Endothelial cell (in vitro differentiated cells): ENCODE measurements at places on chromosomes 1 and 21. TPM values are rescaled to one million over a fixed set of nuclear protein-coding genes. Genes with fewer than 3 reads are reported as not detected.

The VWA1 gene
- 34.2 TPM for total RNA-seq

DNA sequence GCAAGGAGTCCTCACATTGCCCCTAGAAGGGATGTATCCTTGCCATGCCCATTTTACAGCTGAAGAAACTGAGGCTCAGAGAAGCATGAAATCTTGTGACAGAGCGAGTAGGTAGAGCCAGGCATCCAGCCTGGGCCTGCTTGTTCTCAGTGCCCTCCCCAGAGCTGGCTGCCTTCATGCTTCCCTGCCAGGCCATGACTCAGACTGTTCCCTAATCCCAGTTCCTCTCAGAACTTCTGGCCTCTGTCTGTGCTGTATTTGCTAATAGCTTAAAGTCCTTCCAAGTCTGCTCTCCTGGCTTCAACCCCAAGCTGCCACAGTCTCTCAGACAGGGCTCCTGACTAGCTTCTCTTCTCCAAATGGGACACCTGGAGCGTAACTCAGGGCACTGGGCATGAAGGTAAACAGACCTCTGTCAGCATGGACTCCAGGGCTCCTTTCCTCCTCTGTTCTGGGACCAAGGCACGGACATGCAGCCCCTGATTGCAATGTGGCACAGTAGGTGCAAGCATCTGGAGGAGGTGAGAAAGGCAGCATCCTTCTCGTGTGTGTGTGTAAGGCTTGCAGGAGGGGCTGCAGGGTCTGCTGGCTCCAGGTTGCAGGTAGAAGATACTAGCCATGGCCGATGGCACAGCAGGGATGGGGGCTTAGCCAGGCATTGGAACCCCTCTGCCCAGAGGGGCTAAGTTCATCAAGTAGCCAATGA is 122.7 kb downstream of the HMGB4 start:
- H3K27me3 ChIP-seq, result no peaks in the 10 kb centered on the region
- H3K4me3 ChIP-seq, result no peak overlapping the region
- DNase-seq, result no peak
- H3K4me1 ChIP-seq, result no peaks in the 10 kb centered on the region
- no peaks in the 10 kb centered on the region for H3K36me3 ChIP-seq

- no peak overlapping the region for H3K27ac ChIP-seq
- DNase-seq, result no peak
- no peaks in the 10 kb centered on the region for H3K4me1 ChIP-seq
- no peaks in the 10 kb centered on the region for H3K36me3 ChIP-seq
Measured at GRCh38 chr1:242530761-242531160, 6.3 kb upstream of the PLD5 start.

DNA sequence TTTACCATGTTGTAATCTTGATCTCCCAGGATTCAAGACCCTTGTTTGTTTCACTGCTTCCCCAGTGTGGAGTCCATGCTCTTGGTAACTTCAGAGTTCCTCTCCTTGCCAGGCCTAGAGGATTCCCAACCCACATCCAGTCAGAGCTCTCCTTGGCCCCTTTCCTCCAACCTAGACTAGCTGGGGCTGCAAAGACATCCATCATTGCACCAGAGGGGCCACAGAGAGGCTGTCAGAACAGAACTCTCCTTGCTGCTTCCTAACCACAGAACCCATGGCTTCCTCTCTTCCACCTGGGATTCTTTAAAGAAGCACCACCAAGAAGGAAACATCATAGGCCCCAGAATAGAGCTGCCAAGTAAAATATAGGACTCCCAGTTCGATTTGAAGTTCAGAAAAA is 81.0 kb downstream of the HMGB4 start:
- no peaks in the 10 kb centered on the region for H3K27me3 ChIP-seq
- H3K4me1 ChIP-seq, result no peaks in the 10 kb centered on the region
- no peak for DNase-seq
- H3K27ac ChIP-seq, result no peak overlapping the region
- no peaks in the 10 kb centered on the region for H3K36me3 ChIP-seq

DNA sequence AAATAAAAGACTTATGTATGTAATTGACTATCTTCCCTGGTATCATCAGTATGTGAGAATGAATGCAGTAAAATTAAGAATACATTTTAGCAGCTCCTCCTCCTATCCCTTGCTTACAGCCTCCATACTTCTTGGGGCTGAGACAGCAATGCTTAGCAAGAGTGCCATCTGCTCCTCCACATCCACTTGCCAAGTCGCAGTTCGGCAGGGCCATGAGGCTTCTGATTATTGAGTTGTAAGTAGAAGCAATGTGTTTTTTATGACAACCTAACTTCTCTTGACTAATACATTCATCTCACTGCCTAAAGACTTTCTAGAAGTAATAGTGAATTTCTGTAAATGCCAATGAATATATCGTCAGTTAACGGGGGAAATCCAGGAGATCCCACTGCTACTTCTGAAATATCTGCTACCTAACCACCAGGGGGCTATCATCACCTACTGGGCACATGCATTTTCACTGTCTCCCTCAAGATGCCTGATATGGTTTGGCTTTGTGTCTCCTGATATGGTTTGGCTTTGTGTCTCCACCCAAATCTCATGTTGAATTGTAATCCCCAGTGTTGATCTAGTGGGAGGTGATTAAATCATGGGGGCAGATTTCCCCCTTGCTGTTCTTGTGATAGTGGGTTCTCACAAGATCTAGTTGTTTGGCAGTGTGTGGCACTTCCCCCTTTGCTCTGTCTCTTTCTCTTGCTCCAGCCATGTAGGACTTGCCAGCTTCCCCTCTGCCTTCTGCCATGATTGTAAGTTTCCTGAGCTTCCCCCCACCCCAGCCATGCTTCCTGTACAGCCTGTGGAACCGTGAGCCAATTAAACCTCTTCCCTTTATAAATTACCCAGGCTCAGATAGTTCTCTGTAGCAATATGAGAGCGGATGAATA is 59.6 kb downstream of the EXTL2 start:
- no peak overlapping the region for H3K4me3 ChIP-seq
- no peaks in the 10 kb centered on the region for H3K27me3 ChIP-seq
- DNase-seq, result no peak

GRCh38 chr1:151255381-151255780 is 847 bp downstream of the PSMD4 start:
- peaks cover 3% of the 10 kb centered on the region for H3K27me3 ChIP-seq
- peak overlapping the region; percentile 95 for H3K27ac ChIP-seq
- peaks cover 5% of the 10 kb centered on the region for H3K36me3 ChIP-seq
- no peak for DNase-seq
- peaks cover 10% of the 10 kb centered on the region for H3K4me1 ChIP-seq

GRCh38 chr1:176225479-176225875 is 18.4 kb upstream of the COP1 start:
- H3K4me3 ChIP-seq, result no peak overlapping the region
- no peak for DNase-seq
- H3K4me1 ChIP-seq, result peaks cover 2% of the 10 kb centered on the region
- H3K27ac ChIP-seq, result no peak overlapping the region

DNA sequence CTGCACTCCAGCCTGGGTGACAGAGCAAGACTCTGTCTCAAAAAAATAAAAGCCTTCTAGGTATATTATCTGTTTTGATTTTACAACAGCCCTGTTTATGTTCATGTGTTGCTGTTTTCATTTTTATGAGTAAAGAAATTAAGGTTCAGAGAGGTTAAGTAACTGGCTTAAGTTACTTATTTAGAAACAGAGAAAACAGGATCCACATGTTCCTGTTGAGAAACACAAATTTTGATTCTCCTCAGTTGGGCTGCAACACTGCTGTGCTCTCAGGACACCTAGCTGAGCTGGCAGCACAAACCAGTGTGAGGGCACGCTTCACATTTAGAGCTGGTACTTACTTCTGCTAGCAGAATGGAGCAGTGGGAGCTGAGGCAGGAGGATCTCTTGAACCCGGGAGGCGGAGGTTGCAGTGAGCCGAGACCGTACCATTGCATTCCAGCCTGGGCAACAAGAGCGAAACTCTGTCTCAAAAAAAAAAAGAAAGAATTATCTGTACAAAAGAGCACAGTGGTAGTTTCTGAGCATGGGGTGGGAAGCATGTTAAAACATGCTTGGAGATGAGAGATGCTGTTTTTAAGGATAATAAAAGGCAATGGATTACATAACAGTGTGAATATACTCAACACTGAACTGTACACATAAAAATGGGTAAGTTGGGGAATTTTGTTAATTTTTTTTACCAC is 2.4 kb downstream of the SPRTN start:
- peak overlapping the region; percentile 45 for H3K4me3 ChIP-seq
- peaks cover 21% of the 10 kb centered on the region for H3K36me3 ChIP-seq
- peaks cover 14% of the 10 kb centered on the region for H3K27me3 ChIP-seq
- H3K4me1 ChIP-seq, result peaks cover 36% of the 10 kb centered on the region
- no peak overlapping the region for H3K27ac ChIP-seq

DNA sequence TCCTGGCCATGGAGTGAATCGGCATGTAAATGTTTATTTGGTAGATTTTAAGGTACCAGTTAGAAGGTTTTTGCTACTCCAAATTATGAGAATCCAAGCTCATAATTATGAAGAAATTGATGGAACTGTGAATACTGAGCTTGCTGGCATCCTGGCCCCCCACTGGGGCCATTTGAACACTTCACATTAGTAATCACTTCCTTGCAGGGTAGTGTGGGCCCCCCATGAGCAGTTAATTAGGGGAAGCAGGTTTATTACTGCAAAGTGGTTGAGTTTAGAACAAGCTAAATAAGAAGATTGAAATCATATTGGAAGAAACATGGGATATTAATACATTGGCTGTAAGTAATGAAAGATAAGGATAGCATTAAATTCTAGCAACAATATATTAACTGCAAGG is 86.7 kb downstream of the S1PR1 start:
- DNase-seq, result no peak
- H3K27me3 ChIP-seq, result no peaks in the 10 kb centered on the region
- H3K4me1 ChIP-seq, result peaks cover 19% of the 10 kb centered on the region
- H3K4me3 ChIP-seq, result no peak overlapping the region

GRCh38 chr1:33777337-33777736 is 86.5 kb upstream of the HMGB4 start:
- H3K27ac ChIP-seq, result no peak overlapping the region
- H3K4me3 ChIP-seq, result no peak overlapping the region
- DNase-seq, result no peak
- H3K27me3 ChIP-seq, result no peaks in the 10 kb centered on the region

DNA sequence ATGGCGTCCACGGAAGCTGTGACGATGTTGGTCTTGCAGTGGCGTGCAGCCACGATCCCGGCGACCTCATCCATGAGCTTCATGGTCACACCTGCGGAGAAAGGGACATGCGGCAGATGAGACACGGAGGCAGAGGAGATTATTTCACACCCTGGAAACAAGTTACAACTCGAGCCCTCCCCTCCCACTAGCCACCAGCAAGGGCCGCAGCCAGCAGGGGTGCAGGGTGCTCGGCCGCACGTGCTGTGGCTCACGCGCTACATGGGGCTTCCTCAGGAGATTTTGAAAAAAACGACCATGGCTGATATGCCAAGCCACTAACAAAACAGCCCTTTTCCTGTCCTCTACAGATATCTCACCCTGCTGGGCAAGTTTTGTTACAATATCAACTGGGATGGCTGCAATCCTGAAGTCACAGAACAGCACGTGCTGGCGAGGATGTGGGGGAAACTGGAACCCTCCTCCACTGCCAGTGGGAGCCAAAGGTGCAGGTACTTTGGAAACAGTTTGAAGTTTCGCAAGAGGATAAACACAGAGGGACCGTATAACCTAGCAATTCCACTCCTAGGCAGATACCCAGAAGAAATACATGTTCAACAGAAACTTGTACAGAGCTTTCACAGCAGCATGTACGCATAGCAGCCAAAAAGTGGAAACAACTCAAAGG is 34.1 kb upstream of the GPR153 start:
- no peak for DNase-seq
- no peaks in the 10 kb centered on the region for H3K27me3 ChIP-seq
- H3K27ac ChIP-seq, result no peak overlapping the region
- H3K36me3 ChIP-seq, result no peaks in the 10 kb centered on the region

DNA sequence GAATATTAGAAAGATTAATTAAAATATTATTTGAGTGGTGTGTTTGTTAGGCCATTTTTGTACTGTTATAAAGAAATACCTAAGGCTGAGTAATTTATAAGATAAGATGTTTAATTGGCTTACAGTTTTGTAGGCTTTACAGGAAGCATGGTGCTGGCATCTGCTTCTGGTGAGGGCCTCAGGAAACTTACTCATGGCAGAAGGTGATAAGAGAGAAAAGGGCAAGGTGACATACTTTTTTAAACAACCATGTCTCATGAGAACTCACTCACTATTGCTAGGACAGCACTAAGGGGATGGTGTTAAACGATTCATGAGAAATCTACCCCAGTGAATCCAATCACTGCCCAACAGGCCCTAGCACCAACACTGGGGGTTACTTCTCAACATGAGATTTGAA is 56.7 kb upstream of the RGS21 start:
- no peak overlapping the region for H3K27ac ChIP-seq
- no peaks in the 10 kb centered on the region for H3K27me3 ChIP-seq
- no peak overlapping the region for H3K4me3 ChIP-seq
- H3K4me1 ChIP-seq, result peaks cover 2% of the 10 kb centered on the region

DNA sequence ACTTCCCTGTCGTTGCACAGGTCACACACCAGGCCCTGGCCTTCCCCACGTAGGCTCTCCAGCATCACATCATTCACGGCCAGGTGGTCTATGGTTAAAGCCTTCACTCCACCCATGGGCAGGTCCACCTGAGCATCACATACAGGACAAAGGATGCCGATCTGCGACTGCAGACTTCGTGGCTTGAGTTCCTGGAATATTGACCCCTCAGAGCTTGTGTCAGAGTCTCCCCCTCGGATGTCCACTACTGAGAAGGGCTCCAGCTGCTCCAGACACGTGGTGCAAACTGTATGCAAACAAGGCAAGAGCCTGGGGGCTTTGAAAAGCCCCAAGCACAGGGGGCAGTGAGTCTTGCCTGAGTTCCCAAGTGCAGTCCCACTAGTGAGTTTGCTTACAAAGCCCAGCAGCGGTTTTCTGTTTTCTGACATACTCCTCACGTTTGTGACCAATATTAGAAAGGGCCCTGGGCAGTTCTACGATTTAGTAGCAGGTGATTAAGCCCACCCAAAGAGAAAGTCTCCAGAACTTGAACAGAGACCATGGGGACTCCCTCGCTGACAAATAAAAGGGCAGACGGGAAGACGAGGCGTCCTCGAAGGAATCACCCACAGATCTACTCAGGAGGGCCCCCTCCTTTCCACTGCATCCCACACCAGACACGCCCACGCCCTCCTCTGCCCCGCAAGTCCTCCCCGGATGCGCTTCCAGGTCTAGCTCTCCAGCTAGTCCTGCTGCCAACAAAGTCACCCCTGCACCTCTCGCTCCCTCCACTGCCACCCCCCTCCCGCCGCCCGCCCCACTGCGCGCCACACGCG is 568 bp downstream of the TRIM45 start:
- H3K36me3 ChIP-seq, result peaks cover 7% of the 10 kb centered on the region
- peaks cover 6% of the 10 kb centered on the region for H3K4me1 ChIP-seq
- peaks cover 3% of the 10 kb centered on the region for H3K27me3 ChIP-seq
- peak overlapping the region; percentile 95 for H3K4me3 ChIP-seq

GRCh38 chr1:87449348-87449963 is 120.8 kb downstream of the LMO4 start:
- peaks cover 5% of the 10 kb centered on the region for H3K4me1 ChIP-seq
- H3K36me3 ChIP-seq, result peaks cover 2% of the 10 kb centered on the region
- H3K27me3 ChIP-seq, result no peaks in the 10 kb centered on the region
- H3K4me3 ChIP-seq, result no peak overlapping the region
- no peak overlapping the region for H3K27ac ChIP-seq
- no peak for DNase-seq

GRCh38 chr1:201719812-201720521 is 109.0 kb upstream of the IPO9 start:
- H3K4me1 ChIP-seq, result peaks cover 25% of the 10 kb centered on the region
- H3K27me3 ChIP-seq, result peaks cover 11% of the 10 kb centered on the region
- H3K4me3 ChIP-seq, result no peak overlapping the region
- H3K36me3 ChIP-seq, result peaks cover 23% of the 10 kb centered on the region
- DNase-seq, result no peak
- no peak overlapping the region for H3K27ac ChIP-seq
